ENCODE measurements at places on chromosomes 3 and 15.

GRCh38 chr15:90893175-90894090, 9.1 kb downstream of the FES start:
- DNase-seq = no peak

DNA sequence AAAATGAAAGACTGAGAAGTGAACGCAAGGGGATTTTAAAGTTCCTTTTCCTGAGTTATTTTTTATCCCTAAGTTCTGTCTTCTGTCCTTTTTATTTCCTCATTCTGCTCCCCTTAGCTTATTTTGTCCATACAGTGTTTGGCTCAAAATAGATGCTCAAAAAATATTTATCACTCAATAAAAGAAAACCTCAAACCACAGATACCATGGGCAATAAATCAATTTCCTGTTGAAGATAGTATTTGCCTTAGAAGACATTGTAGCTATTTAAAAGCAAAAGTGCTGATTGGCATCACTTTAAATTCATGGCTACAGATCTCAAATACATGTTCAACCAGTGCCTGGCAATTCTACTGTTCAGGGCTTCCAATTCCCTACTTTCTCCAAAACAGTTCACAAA, 316.5 kb upstream of the ADAMTS9 start:
- DNase-seq = no peak

GRCh38 chr3:129022114-129023007, 21.3 kb downstream of the EFCC1 start:
- no peak for DNase-seq

DNA sequence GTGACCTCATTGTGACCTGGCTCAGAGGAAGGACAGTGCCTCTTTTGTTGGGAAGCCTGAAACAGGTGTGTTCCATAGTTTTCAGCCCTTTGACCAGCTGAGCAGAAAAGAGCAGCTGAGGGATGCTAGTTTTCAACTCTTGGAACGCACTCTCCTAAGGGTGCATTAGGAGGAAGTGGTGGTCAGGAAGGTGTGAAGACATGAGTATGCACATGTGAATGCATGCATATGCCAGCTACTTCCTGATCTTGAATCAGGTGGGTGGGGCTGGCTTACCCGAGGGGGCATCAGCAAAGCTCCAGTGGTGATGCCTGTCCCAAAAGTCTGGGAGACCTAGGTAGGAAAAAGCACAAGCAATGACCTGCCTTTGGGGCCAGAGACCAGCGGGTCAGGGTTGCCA, 23.3 kb upstream of the CEMIP start:
- no peak for DNase-seq

GRCh38 chr3:27758083-27758482, 36.0 kb upstream of the EOMES start:
- no peak for DNase-seq

GRCh38 chr15:25936004-25936403, 72.9 kb upstream of the ATP10A start:
- DNase-seq = no peak

DNA sequence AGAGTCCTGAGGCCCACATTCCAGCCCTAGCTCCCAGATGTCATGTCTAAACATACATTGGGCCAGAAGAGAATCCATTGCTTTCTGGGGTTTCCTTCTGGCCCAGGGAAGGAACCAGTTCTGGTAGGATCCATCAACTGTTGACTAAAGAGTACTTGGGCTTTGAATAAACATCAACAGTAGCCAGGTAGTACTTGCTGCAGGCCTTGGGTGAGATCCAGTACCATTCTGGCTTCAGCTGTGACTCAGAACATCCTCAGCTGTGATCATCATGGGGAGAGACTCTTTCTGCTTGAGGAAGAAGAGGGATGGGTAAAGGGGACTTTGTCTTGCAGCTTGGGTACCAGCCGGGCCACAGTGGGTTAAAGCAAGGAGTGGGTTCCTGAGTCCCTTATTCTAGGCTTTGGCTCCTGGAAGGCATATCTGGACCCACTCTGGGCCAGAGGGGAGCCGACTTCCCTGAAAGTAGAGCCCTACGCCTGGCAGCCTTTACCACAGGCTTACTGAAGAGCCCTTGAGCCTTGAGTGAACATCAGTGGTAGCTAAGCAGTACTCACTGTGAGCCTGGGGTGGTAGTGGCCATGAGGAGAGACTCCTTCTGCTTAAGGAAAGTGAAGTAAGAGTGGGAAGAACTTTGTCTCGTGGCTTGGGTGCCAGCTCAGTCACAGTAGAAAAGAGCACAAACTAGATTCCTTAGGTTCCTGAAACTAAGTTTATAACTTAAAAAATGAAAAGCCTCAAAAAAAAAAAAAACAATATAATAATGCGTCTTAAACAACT, 128.3 kb downstream of the GOLIM4 start:
- no peak for DNase-seq

DNA sequence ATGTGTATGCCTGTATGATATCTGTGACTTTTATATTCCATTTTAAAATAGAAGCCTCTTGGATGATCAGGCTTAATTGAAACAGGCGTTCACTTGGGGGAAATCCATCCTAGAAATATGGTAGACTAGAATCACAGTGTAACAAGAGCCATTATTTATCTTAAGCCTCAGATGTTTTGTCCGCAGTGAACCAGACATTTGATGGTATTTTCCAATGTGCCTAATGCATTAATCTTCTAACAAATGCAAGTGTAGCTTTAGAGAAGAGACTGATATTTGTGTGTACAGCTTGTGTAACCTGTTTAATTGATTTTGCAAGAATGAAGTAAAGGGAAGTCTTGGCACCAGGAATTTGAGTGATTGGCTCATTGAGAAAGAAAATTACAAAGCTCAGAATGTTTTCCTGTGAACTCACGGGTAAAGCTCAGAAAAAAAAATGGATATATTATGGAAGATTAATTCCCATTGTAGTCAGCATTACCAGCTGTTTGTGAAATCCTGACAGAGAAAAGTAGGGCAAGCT, 155.7 kb downstream of the SV2B start:
- no peak for DNase-seq

GRCh38 chr3:78204977-78205376, 1165.1 kb downstream of the ROBO2 start:
- no peak for DNase-seq

- peak; percentile 62 for DNase-seq
Observed at GRCh38 chr15:41999290-42000285, 21.3 kb downstream of the PLA2G4E start.

DNA sequence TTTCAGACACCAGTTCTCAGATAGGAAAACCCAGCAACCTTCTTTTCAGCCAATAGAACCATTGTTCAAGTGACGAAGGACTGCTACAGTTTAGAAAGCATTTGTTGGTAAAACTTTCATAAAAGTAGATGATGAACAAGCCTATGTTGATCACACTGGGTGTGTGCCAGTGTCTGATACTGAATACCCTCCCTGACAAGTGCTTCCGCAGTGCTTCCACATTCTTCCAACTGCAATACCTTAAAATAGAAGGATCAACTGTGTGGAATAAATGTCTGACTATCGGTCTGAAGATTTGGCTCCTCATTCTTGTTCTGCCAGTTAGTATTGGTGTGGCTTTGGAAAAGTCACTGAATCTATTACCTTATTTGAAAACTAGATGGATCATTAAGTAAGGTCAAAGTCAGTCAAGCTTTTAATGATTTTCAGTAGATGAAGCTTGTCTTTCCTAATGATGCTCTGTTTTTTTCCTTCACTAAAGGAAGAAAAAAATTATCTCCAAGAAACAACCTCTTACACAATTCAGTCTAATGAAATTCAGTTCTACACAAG, 479.4 kb upstream of the CBLB start:
- no peak for DNase-seq

- DNase-seq = no peak
Observed at GRCh38 chr3:12695112-12695511, 31.2 kb upstream of the RAF1 start.

GRCh38 chr15:72098040-72098439, 19.9 kb downstream of the MYO9A start:
- DNase-seq = no peak

- DNase-seq = no peak
Observed at GRCh38 chr15:63037976-63038720, 4.4 kb upstream of the TPM1 start.

- no peak for DNase-seq
Observed at GRCh38 chr3:193140381-193140780, 100.6 kb upstream of the PLAAT1 start.

GRCh38 chr3:171516765-171517164, 56.6 kb upstream of the TNIK start:
- no peak for DNase-seq

- no peak for DNase-seq
Observed at GRCh38 chr15:92606126-92606835, 49.3 kb downstream of the FAM174B start.

- DNase-seq = no peak
Observed at GRCh38 chr15:56034514-56034913, 41.1 kb upstream of the NEDD4 start.

GRCh38 chr3:12884186-12884680, 42.9 kb upstream of the RPL32 start:
- DNase-seq = no peak

DNA sequence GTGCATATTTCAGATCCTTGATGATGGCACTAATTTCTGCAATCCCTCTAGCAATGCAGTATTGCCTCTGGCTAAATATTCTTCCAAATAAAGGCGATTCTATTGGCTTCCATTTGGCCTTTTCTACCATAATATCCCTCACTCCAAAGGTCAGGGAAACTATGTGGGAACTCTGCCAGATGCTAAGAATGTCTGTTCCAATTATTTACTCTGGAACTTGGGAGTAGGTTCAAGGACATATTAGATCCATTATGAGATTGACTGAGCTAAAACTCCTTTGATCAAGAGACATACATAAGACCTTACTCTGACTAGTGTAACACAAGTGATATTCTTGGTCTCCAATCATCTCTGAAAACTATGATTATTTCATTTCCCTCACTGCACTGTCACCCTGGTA, 674.5 kb upstream of the NECTIN3 start:
- no peak for DNase-seq
